ENCODE measurements at places on chromosomes 12 and 14. TPM values are rescaled to one million over a fixed set of nuclear protein-coding genes. Genes with fewer than 3 reads are reported as not detected.

The GAS2L3 gene
- 7.1 TPM for polyA plus RNA-seq

GRCh38 chr14:92525322-92526095, 11.9 kb downstream of the RIN3 start:
- DNase-seq = no peak

- DNase-seq = no peak
These were observed 26.9 kb upstream of the LTBP2 start for GRCh38 chr14:74638966-74639365.

The MAP3K12 gene
- 14.0 TPM for polyA plus RNA-seq

The MYH6 gene
- not detected for polyA plus RNA-seq

GRCh38 chr12:100168562-100168961, 25.9 kb upstream of the BLTP3B start:
- no peak for DNase-seq

DNA sequence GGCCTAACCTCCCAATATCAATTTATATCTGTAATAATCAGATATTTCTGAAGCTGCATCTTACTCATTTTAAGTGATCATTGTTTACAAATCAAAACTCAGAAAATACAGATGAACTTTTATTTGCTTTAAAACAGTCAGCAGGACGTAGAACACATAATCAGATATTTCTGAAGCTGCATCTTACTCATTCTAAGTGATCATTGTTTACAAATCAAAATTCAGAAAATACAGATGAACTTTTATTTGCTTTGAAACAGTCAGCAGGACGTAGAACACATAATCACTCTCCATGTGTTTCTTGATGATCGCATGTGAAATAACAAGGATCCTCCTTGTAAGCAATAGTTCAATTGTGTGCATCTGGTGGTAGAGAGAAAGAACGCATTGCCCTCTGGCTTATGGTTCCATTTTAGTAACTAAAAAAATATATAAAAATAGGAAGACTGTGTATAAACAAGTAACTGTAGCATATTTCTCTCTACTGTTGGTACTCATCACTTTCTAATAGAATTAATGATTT, 15.0 kb upstream of the TMTC2 start:
- no peak for DNase-seq

GRCh38 chr12:34333337-34333736, 311.0 kb downstream of the ALG10 start:
- no peak for DNase-seq

DNA sequence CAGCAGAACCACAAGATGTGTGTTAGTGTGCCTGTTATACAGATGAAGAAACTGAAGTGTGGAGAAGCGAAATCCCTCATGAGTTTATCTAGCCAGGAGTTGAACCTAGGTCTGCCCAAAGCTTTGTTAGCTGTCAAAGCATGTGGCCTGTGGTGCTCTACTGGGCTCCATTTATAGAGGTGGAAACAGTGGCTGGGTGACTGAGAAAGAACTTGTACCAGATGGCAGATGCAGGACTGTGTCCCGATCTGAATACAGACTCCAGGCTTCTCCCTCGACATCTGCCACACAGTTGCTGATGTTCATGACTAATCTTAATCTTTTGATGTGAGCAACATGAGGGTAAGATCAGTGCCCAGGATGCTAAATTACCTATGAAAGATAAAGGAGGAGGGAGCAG, 89.1 kb downstream of the C12orf75 start:
- no peak for DNase-seq

DNA sequence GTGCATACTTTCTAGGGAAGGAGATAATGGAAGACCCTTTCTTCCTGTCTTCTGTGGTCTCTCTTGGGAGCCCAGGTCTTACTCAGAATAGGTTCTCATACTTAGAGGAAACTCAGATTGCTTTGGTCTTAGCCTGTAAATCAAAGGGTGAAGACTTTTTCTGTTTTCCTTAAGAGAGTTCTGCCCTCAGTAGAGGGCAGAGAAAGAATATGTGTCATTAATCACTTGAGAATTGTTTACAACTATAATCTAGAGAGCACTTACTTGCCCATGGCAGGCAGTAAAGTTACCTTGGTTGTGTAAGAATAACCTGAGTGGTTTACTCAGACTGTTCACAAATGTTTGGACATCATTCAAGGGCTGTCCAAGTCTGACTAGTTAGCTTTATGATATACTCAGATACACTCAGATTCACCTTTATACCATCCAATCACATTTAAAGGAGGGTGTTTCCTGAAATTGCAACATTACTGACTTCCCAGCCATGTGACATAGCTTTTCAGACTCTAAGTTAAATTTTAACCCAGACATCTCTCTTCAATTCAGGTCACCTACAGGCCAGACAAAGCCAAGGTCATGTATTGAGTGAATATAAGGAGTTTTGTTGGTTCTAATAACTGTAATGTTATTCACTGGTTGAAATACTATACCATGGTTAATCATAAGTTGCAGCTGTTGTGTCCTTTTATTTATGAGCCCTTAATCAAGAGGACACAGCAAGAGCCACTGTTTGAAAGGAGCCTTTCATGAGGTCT, 372.2 kb downstream of the RAD51B start:
- DNase-seq = peak; percentile 62

DNA sequence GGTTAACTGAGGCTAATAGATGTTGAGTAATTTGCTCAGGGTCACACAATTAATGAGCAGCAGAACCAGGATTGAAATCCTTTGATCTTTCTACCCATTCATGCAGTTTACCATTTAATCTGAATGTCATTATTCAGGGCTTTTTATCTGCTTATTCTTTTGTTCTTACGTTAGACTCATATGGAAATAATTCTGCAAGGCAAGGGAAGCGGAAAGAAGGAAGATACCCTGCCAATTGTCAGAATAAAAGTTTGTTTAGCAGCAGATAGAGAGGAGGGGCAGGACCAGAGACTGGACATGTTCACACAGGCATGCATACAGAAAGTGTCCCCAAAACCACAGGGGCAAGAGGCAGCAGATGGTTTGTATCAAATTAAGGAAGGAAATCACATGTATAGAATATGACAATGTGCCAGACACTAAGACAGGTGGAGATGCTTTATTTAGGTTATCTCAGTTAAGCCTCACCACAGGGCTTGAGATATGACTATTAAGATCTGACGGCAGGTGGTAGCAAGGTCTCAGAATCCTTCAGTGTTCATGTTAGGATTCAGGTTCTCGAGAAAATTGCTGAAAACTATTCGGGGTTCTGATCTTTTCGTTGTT, 29.8 kb downstream of the BRMS1L start:
- DNase-seq = no peak

DNA sequence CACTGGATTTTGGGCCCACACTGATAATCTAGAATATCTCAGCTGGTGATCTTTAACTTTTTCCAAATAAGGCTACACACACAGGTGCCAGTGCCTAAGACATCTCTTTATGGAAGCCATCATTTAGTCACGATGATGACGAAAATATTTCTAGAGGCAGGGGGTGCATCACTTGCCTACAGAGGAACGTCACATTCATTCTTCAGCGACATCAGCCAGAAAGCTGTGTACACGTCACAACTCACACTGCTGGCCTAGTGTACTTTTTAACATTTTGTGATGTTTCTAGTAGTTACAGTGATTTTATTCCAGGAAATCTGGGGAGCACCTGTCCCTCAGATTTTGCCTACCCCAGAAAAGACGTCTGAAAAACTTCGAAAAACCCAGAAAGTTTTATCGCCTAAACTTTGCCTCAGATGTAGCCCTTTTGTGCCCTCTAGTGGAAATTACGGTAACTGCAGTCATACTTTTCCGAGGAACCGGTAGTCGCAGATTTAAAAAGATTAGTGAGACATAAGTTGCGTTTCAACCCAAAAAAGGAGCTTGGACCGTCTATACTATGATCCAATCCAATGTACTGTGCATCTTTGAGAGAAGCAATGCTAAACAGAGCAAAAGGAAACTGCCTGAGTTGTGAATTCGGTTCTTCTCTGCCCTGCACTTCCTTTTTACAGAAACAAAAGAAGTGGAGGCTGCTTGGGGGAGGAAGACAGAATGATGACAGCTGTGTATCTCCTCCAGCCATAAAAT, 64.3 kb upstream of the STON2 start:
- DNase-seq = peak; percentile 60

DNA sequence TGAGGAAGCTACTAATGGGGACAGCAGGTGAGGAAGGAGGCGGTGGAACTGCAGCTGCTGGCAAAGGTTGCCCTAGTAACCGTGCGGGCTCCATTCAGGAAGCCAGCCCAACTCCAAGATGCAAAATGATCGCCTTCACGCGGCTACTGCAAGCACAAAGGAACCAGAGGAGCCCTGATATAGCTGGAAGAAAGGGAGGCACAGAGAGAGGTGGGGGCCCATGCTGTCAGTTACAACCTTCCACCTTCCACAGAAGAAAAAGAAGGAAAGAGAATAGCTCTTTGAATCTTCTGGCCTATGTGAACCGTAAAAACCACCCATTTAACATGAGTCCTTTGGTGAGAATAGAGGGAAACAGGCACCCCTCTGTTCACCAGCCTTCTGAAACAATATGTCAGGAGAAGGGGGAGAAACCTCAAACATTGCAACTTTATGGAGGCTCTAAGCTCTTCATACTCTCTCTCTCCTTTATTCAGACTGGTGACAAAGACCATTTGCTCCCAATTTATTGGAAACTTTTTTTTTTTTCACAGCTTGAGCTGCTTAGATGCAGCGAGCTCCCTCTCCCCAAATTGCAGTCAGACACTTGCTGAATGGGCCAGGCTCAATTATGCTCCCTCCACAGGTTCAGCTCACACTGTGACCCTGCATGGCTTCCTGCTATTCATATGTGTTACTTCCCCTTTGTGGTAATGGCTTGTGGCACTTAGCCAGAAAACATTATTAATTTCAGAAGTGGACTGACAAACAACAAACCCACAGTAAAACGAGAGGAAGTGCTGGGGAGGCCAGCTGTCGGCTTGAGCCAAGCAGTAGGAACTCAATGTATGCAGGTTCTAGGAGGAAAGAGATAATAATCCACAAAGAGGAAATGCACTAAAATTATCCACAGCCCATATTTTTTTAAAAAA, 6.2 kb downstream of the DUSP6 start:
- no peak for DNase-seq

The RGS6 gene
- polyA plus RNA-seq = not detected

GRCh38 chr12:108561852-108562347, 496 bp upstream of the ISCU start:
- no peak for DNase-seq

The AGAP2 gene
- polyA plus RNA-seq = 0.45 TPM

The PLA2G1B gene
- not detected for polyA plus RNA-seq

The SERPINA9 gene
- not detected for polyA plus RNA-seq

The TAS2R7 gene
- not detected for polyA plus RNA-seq

The USP44 gene
- 0.50 TPM for polyA plus RNA-seq

- no peak for DNase-seq
These were observed 15.0 kb downstream of the G2E3 start for GRCh38 chr14:30573966-30574365.

The FSCB gene
- not detected for polyA plus RNA-seq

Data from A549 (cell line).